ENCODE measurements at places on chromosomes 7 and 10. TPM values are rescaled to one million over a fixed set of nuclear protein-coding genes. Genes with fewer than 3 reads are reported as not detected.

The GLI3 gene
- total RNA-seq: 9.6 TPM

The GNGT1 gene
- not detected for total RNA-seq

DNA sequence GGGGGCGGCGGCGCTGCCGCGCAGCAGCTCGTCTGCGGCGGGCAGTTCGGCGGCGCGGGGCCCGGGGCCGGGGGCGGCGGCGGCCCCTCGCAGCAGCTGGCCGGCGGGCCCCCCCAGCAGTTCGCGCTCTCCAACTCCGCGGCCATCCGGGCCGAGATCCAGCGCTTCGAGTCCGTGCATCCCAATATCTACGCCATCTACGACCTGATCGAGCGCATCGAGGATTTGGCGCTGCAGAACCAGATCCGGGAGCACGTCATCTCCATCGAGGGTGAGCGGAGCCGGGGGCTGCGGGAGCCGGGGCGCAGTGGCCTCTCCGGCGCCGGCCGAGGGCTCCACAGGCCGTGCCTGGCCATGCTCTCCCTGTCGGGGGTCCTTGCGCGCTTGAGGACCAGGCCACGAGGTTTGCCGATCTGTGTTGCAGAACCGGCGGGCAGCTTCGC lies 548 bp downstream of the AGAP3 start:
- peak; percentile 30 for DNase-seq

GRCh38 chr10:71368176-71368575 lies 28.5 kb upstream of the CDH23 start:
- DNase-seq: no peak

DNA sequence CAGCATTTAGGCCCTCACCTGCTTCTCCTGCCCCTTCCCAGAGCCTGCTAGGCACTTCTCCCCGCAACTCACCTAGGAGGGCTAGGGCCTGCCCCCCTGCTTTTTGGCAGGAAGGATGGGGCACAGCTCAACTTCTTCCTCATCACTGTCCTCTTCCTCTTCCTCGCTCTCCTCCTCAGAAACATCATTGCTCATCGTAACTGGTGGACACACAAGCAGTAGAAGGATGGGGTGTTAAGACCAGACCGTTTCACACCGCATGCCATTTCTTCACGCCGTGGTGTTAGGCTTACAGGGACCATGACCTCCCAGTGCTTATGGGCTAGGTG lies 1.6 kb downstream of the NPM3 start:
- no peak for DNase-seq

DNA sequence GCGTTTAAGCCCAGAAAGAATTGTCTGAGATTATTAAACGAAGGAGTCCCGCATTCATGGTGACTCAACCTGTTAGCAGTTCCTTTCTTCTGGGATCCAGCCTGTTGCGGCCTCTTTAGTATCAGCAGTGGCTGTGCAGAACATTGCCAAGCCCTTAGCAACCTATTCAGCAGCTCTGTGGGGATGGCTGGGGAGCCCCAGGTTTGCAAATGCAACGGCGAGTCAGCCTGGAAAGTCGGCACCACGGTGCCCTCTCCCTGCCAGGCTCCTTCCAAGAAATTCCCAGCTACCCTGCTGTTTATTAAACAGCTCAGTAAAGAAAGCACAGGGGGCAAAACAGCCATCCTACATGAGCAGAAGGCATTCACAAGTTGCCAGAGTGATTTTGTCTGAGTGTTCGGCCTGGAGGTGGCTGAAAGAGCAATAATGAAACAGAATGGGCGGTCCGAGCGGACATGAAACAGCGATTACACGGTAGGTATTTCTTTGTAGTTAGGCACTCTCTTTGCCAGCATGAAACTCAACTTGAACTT lies 198.3 kb downstream of the BAMBI start:
- DNase-seq: peak; percentile 40

GRCh38 chr10:34145715-34146114 lies 669.4 kb downstream of the PARD3 start:
- DNase-seq: peak; percentile 72

GRCh38 chr10:73581918-73582317 lies 9.2 kb downstream of the USP54 start:
- no peak for DNase-seq

GRCh38 chr10:75660823-75661222 lies 229.4 kb downstream of the LRMDA start:
- no peak for DNase-seq

GRCh38 chr7:25565002-25565401 lies 336.7 kb upstream of the NPVF start:
- DNase-seq: no peak

- DNase-seq: no peak
Measured at GRCh38 chr10:128029731-128030369, 96.4 kb downstream of the MKI67 start.
